Liver (tissue), 10 donors: ENCODE measurements at places on chromosomes 13 and 19. TPM values are rescaled to one million over a fixed set of nuclear protein-coding genes. Genes with fewer than 3 reads are reported as not detected.

- no peak for DNase-seq
These were observed 38.2 kb downstream of the IGFL2 start for GRCh38 chr19:46186101-46186716.

SHISA2 gene
- total RNA-seq, result 2.1 TPM

GRCh38 chr19:5782945-5783919 lies 1.3 kb downstream of the PRR22 start:
- no peak for DNase-seq

SERP2 gene
- 2.0 TPM for total RNA-seq

GNG8 gene
- total RNA-seq, result not detected

GRCh38 chr13:97058926-97059325 lies 64.7 kb upstream of the OXGR1 start:
- no peak for DNase-seq

DNA sequence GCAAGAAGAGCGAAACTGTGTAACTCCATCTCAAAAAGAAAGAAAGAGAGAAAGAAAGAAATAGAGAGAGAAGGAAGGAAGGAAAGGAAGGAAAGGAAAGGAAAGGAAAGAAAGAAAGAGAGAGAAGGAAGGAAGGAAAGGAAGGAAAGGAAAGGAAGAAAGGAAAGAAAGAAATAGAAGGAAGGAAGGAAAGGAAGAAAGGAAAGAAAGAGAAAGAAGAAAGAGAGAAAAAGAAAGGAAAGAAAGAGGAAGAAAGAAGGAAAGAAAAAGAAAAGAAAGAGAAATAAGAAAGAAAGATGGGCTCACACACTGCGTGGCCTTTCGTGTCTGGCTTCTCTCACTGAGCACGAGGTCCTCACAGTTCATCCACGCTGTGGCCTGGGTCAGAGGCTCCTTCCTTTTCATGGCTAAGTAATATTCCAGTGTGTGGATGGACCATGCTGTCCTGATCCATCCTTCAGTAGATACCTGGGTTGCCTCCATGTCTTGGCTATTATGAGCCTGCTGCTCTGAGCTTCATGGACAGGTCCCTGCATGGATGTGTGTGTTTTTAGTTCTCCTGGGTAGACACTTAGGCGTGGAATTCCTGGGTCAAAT lies 67.4 kb upstream of the NFIC start:
- no peak for DNase-seq

DNA sequence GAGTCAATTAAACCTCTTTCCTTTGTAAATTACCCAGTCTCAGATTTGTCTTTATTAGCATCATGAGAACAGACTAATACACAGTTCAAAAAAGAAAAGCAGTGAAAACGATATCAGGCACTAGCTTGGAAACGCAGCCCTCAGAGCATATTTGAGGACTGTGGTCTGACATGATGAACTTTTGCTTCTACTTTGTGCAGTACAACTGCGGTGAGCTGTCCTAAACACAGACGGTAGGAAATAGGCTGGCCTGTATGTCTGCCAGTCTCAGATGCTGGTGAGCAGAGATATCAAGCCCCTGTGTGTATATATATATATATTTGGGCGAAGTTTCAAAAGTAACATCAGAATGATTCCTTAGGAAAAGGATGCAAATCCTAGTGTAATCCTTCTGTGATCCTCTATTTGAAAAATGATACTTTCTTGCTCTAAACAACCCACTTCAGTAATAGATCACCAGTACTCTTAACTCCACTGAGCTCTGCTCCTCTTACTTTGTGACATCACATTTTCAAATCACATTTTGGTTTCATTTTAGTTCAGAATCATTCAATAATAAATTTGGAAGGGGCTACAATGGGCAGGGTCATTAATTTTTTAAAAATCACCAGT lies 74.4 kb downstream of the TNFRSF19 start:
- no peak for DNase-seq

EPSTI1 gene
- total RNA-seq, result 20.3 TPM

GSX1 gene
- not detected for total RNA-seq
